ENCODE measurements at places on chromosomes 16 and 17. TPM values are rescaled to one million over a fixed set of nuclear protein-coding genes. Genes with fewer than 3 reads are reported as not detected.

DNA sequence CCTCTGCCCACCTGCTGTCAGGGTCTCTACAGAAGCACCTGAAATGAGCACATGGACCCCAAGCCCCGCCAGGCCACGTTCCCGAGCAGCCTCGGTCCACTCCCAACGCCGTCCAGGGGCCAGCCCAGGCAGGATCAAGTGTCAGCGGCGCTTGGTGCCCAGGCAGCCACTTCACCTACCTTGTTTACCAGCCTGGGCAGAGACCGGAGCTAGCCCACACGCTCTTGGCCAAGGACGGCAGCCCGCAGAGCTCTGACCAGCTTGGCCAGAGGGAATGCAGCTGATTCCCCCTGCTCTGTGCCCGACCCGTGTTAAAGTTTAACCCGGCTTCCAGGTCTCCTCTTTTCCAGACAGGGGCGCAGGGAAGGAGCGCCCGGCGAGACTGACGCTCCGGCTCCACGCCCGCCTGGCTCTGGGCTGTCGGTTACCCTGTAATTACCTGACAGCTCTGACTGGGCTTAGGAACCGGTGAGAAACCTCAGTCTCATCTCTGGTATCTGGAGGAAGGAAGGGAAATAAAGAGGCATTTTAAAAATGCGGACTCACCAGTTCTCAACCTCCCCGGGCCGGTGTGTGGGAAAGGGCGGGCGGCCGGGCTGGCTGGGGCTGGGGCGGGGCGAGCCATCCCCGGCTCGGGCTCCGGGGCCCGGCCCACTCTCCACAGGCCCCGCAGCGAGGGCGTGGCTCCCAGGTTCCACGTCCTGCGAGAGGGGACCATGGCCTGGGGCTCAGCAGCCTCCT is 4.6 kb downstream of the KIFC3 start:
- H3K36me3 ChIP-seq: peaks cover 21% of the 10 kb centered on the region
- H3K27me3 ChIP-seq: no peaks in the 10 kb centered on the region
- no peak overlapping the region for H3K4me3 ChIP-seq
- DNase-seq: no peak
- peaks cover 33% of the 10 kb centered on the region for H3K4me1 ChIP-seq

GRCh38 chr17:65328567-65328966 is 191.4 kb downstream of the RGS9 start:
- no peak overlapping the region for H3K27ac ChIP-seq
- H3K4me3 ChIP-seq: no peak overlapping the region
- no peaks in the 10 kb centered on the region for H3K36me3 ChIP-seq
- DNase-seq: no peak

DNA sequence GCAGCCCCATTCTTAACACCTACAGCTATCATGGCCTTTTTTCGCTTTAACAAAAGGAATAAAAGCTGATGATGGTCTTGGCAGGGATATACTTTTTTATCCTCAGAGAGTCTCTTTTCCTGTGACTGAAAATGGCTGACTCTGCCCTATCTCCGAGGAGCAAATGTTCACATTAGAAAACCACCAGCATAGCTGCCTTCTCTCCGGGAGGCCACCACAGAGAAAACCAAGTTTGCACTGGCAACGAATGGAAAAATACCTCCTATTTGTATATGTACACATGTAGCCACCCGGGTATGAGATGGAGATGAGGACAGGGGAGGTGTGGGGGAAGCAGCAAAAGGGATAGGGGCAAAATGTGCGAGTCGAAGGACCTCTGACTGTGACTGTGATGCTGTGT is 88.2 kb downstream of the STX8 start:
- peaks cover 13% of the 10 kb centered on the region for H3K36me3 ChIP-seq
- DNase-seq: no peak
- peaks cover 15% of the 10 kb centered on the region for H3K4me1 ChIP-seq
- no peak overlapping the region for H3K4me3 ChIP-seq
- no peaks in the 10 kb centered on the region for H3K27me3 ChIP-seq

The PIEZO1 gene
- 280 TPM for total RNA-seq

The TBC1D26 gene
- total RNA-seq: not detected

DNA sequence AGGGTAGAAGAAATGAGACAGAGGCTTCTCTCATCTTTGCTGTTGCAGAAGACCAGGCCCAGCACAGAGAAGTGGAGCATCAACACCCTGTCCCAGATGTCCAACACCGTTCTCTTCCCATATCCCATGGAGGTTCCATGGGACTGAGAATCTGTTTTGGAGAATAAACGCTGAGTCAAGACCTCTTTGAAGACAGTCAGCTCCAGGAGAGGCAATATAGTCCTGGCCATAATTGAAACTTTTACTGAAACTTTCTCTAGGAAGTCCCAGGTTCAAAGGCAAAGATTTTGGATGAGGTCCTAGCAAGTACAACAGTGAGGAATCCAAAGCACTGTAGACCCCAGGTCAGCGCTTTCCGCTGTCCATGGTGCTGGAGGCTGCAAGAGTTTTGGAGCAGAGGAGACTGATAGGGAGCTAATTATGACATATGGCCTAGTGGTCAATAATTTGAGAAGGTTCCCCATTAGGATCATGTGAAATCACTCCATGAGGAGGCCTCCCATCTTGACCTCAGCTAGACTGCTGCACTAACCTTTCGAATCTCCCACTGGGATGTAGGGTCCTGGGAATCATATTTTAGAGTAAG is 36.0 kb downstream of the OSBPL7 start:
- H3K27ac ChIP-seq: no peak overlapping the region
- H3K27me3 ChIP-seq: peaks cover 49% of the 10 kb centered on the region
- H3K4me1 ChIP-seq: peaks cover 2% of the 10 kb centered on the region

- peak overlapping the region; percentile 4 for H3K27ac ChIP-seq
- no peak overlapping the region for H3K4me3 ChIP-seq
- H3K4me1 ChIP-seq: peaks cover 55% of the 10 kb centered on the region
- peak; percentile 39 for DNase-seq
Observed at GRCh38 chr16:75311383-75311938, 60.0 kb upstream of the BCAR1 start.

The XPO6 gene
- total RNA-seq: 176 TPM

DNA sequence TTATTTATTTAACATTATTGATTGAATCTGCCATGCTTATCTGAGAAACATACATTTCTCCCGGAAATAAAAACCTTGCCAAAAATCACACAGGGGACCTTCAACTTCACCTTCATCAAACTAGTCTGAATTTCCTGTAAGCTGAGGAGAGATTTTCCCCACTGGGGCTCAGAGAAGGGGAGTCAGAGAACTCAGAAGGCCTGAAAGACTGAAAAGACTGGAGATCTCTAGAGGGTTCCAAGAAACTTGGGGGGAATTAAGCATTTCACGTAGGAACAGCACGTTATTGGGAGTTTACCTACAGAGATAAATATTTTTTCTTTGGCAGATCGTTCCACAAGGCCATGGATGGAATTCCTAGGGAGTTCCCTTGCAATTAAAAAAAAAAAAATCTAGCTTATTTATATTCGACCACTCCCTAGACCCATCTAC is 528 bp upstream of the NOL11 start:
- no peak for DNase-seq
- peaks cover 17% of the 10 kb centered on the region for H3K36me3 ChIP-seq
- peak overlapping the region; percentile 100 for H3K4me3 ChIP-seq
- H3K27me3 ChIP-seq: no peaks in the 10 kb centered on the region
- peak overlapping the region; percentile 95 for H3K27ac ChIP-seq
- peaks cover 9% of the 10 kb centered on the region for H3K4me1 ChIP-seq

DNA sequence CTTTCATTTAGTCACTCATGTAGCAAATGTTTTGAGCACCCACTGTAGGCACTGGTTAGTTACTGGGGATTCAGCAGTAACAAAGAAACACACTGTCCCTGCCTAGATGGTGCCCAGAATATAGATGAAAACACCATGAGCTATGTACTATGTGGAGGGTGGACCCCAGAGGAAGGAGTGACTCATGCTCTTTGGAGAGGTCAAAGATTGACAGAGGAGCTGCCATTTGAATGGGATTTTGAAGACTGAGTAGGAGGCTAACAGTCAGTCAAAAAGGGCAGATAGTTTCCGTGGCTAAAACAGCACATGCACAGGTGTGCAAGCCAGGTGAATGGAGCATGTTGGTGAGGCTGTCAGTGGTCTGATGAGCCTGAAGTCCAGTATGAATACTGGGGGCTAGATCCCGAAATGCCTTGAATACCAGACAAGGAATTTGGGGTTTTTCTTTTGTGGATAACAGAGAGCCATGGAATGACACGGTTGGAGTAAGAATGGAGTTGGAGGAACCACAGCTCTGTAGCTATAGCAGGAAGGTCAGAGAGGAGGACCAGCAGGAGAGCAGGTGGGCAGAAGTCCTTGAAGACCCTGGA is 6.1 kb downstream of the IL21R start:
- H3K4me3 ChIP-seq: peak overlapping the region; percentile 30
- H3K27me3 ChIP-seq: peaks cover 1% of the 10 kb centered on the region
- peaks cover 10% of the 10 kb centered on the region for H3K36me3 ChIP-seq
- H3K27ac ChIP-seq: peak overlapping the region; percentile 83

GRCh38 chr17:78172249-78173051 is 4.1 kb downstream of the SYNGR2 start:
- H3K36me3 ChIP-seq: no peaks in the 10 kb centered on the region
- peak overlapping the region; percentile 40 for H3K27ac ChIP-seq
- DNase-seq: no peak
